ENCODE measurements at places on chromosomes 1 and 21.

- DNase-seq = no peak
Observed at GRCh38 chr1:22815421-22816066, 104.9 kb downstream of the EPHB2 start.

DNA sequence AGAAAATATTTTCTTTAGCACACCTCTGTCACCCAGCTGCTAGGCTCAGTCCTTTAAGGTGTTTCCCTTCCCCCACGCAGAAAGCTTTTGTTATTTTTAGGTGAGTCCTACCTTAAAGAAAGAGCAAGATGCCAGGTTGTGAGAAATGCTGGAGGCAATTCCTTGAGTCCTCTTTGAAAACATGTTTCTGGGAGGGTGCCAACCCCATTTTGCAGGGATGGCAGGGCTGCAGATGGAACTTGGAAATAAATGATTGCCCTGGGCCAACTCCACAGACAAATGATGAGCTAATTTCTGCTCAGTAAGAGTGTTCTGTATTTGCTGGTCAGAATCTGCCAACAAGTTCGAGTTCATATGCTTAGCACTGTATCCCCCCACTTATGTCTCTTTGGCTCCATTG, 119.2 kb upstream of the RAB3GAP2 start:
- DNase-seq = no peak

DNA sequence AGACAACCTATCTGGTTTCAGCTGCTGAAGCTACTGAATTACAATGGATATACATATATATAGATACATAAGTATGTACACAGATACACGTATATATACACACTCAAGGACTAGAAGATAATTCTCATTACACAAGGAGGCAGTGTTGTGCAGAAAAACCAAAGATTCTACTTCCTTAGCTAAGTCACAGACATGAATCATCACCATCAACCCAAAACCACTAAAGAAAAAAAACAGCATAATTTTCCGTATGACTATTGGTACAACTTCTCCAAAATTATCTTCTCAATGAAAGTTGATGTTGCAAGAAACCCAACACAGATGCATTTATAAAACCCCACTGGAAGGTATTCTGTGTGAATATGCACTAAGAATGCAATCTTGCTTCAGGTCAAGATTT, 36.8 kb upstream of the RPF1 start:
- DNase-seq = no peak

- DNase-seq = no peak
Observed at GRCh38 chr1:167427848-167428247, 90.5 kb downstream of the CD247 start.

- DNase-seq = no peak
Observed at GRCh38 chr1:89762386-89762778, 58.5 kb upstream of the LRRC8D start.
